ENCODE measurements at places on chromosomes 11 and 22.

GRCh38 chr11:62004473-62004872 lies 37.0 kb upstream of the FTH1 start:
- DNase-seq: peak; percentile 67

DNA sequence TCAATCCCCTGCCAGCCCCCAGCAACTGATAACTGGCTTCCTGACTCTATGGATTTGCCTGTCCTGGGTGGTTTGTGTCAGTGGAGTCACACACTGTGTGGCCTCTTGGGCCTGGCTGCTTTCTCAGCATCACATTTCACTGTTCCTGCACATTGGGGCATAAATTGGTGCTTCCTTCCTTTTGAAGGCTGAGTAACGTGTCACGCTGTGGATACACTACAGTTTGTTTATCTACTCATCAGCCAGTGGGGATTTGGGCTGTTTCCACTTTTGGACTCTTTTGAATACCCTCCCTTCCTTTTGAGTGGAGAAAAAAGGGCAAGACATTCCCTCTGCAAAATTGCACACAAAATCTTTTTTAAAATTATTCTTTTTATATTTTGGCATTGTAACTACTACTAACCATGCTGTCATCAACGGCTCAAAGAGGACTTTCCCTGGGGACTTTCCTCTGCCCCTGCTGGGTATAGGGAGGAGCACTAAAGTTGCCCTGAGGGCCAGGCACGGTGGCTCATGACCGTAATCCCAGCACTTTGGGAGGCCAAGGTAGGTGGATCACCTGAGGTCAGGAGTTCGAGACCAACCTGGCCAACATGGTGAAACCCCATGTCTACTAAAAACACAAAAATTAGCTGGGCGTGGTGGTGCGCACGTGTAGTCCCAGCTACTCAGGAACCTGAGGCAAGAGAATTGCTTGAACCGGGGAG lies 7.8 kb upstream of the CELSR1 start:
- no peak for DNase-seq

DNA sequence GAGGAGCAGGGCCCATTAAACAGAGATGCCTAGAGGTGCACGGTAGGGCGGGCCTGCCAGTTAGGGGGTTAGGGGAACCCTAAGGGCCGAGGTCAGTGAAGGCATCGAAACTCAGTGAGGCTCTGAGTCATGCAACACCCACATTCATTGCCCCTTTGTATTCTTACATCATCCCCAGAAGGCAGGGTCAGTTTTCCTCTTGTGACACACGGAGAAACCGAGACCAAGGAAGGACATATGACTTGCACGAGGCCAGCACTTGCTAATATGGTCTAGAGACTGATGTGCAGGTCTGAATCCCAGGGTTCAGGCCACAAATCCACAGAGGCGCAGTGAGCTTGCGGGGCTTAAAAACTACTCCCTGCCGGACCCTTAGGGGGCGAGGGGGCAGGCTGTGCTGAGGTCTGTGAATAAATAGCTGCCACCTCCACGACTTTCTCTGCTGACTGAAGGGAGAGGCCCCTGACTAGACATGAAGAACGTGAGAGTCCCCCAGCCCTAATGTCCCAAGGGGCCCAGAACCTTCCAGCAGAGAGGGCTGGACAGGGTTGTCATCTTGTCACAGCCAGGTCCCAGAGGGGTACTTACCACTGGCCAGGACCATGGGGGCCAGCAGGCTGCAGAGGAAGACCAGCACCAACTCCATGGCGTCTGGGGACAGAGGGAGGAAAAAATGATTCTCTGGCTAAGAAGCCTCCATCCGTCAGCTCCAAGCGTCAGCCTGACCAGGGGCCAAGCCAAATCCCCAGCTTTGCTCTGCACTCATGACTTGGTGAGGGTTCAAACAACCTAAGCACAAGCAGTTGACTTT lies 17.8 kb upstream of the FXYD2 start:
- DNase-seq: no peak

DNA sequence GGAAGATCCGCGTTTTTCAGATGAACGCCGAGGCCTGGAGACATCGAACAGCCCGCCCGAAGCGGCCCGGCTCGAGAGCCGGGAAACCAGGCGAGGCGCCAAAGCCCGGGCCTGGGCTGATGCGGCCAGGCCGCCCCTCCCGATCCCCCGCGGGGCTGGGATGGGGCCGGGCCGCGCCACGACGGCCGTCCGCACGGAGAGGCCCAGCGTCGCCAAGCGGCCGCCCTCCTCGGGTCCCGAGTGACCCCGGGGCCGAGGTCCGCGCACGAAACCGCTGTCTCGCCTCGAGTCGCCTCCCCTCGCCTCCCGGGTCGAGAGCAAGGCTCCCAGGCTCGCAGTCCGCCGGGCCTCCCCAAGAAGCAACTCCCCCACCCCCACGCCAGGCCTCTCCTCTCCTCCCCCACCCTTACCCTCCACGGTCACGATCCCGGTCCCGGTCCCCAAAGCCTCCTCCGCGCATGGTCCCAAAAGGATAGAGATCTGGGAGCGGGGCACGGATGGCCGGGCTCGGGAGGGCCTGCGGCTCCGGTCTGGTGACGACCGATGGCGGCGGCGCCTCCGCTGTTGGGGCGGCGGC lies 482 bp downstream of the DDX17 start:
- DNase-seq: peak; percentile 44

DNA sequence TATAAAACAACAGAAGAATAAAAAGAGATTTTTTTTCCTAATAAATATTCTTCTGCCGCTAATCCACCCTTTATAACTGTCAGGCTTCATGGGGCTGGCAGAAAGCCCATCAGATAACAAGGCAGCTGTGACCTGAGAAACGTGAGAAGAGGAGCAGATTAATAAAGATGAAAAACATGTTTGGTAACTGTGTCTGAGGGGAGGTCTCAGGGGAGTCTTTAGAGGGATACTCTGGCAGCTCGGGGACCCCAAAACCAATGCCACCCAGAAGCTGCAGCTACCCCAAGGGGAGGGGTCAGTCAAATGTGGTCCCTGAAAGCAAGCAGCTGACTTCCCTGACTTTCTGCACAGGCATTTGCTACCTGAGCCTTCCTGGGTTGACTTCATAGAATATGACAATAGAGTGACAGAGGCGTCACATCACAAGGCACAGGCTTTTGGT lies 48.4 kb upstream of the POU2AF1 start:
- peak; percentile 8 for DNase-seq

DNA sequence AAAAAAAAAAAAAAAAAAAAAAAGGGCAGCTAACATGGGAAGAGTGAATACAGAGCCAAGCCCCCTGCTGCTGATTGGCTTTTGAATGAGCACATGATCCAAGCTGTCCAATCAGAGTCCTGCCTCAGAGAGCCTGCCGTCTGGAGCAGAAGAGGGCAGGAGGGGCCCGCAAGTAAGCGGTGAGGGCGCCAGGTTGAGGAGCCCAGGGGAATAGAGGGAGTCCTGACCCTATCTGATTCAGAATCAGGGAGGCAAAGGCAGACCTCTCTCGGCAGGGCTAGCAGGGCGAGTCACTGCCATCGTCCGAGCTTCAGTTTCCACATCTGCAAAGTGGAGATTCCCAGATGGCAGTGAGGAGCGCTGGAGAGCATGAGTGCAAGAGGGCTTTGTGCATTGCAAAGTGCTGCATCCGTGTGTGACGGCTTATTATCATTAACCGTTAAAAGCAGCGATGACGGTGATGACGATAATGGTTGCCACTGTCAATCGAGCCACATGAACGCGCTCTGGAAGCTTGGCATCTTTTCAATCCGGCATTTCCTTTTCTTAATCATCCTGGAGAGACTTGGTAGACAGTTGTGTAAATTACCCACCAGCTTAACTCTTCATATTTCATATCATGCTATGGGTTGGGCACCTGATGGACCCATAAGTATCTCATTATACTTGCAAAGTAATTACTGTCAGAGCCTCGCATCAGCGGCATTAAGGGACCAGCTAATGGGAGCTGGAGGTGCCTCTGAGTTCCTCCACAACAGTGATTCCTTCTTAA lies 68.6 kb upstream of the ATXN10 start:
- DNase-seq: peak; percentile 87

DNA sequence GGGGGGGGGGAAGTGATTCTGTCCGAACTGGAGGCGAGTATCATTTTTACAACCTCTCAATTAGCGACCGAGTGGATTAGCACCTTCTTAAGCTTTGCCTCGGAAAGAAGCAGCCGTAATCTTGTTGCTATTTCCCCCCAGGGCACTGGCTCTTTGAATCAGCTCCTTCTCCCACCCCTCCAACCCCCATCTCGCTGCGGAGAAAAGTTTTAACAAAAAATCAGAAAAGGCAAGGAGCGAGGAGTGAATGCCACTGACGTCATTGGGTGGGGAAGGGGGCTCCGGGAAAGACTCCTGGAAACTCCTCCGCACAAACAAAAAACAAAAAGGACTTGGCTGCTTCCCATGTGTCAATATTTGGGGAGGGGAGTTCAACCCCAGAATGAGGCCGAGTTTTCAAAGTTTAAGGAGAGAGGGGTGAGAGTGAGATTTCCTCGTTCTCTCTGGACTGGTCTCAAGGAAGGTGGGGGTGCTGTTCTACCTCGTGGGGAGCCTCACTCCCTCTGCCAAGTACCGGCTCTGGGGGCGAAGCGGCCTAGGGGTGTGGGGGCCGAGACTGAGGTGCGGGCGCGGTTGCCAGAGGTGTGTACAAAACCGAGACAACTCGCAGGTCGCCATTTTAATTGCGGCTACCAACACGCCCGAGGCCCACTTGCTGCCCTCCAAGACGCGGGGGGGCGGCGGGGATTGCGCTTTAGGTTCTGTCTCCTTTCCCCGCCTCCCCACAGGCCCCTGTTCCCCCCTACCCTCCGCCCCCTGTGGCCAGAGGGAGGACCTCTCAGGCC lies 2.5 kb upstream of the PAX6 start:
- no peak for DNase-seq

GRCh38 chr11:34359548-34359891 lies 1.7 kb upstream of the ABTB2 start:
- DNase-seq: no peak

DNA sequence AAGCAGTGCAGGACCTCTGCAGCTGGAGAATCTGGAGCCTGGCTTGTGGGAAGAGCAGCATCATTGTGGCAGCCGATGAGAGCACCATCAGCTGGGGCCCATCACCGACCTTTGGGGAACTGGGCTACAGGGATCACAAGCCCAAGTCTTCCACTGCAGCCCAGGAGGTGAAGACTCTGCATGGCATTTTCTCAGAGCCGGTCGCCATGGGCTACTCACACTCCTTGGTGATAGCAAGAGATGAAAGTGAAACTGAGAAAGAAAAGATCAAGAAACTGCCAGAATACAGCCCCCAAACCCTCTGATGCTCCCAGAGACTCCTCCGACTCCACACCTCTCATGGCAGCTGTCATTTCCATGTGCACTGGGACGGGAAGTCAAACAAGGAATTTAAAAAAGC lies 35.6 kb downstream of the ASRGL1 start:
- no peak for DNase-seq

DNA sequence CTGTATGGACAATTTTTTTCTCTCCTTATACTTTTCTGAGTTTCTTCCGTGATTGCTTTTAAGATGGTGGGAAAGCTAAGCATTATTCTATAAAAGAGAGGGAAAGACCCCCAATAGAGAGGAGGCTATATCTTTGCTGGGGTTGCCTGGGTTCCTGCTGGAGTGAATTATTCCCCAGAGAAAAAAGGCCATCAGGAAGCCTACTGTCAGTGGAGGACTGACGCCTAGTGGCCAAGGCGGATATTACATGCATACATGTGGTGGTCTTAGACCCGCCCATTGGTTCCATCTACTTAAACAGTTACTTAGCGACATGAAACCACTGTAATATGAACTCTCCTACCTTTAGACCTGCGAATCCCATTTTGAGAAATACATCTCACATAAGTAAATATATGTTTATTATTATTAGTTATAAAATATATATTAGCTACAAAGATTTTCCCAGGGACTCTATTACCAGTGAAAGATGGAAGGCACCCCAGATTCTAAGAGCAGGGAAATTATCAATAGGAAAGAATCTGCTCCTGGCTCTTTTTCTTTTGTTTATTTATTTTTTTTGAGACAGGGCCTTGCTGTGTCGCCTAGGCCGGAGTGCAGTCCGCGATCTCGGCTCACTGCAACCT lies 15.7 kb upstream of the PGA3 start:
- DNase-seq: peak; percentile 73

DNA sequence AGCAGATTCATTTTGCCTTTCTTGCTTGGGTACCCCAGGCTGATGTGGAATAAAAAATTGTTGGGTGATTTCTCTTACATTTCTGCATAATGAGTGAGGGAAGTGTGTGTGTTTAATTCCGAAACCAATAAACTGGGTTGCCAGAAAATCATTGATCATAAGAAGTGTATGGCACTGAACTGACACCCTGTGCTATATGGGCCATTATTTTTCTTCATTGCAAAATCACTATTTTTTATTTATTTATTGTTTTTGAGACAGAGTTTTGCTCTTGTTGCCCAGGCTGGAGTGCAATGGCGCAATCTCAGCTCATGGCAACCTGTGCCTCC lies 14.6 kb upstream of the HIKESHI start:
- DNase-seq: no peak

- no peak for DNase-seq
Measured at GRCh38 chr11:68266121-68266891, 5.5 kb downstream of the C11orf24 start.

DNA sequence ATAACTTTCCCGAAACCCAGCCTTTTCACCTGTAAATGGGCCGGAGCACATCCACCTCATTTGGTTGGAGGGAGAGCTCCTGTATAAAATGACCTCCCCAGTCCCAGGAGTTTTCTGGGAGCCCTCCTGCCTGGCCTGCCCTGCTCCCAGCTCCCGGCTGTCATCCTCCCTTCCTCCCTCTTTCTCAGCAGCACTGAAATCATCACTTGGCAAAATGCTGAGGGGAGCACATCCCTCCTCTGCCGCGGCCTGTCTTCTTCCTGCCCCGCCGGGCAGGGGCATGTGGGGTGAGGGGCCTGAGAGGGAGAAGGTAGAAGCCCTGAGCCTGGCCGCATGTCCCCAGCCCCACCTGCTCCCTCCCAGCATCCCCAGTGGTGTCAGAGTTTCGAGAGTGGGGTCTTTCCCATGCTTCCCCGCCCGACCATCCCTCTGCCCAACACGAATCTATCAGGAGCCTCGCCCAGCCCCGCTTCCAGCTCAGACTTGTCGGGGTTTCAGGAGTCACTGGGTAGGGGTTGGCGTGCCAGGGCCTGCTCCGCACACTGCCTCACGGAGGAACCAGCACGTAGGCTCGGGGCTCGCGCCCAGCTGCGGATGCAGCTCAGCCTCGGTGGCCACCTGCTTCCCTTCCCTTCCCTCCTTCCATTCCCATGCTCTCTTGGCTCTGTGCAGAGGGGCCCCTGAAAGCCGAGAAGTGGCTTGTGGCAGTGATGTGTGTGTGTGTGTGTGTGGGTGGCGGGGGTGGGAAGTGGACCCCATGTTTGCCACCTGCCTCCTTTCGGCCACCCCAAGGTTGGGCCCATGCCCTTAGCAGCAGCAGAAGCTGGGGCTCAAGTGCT lies 37.1 kb downstream of the NECTIN1 start:
- no peak for DNase-seq

DNA sequence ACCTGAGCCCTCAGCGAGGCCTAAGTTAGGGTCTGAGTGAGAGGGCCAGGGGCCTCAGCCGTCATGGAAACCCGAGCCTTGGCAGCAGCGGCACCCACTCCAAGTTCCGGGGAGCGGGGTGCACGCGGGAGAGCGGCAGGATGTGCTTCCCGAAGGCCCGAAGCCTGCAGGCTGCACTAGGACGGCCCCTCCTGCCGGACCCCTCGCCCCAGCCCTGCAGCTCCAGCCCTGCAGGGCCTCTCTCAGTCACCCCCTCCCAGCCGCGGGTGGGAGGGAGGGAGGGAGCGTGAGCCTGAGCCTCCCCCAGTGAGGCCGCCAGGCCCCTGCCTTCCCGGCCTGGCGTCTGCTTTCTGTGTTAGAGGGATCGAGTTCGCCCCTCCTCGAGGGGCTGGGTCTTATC lies 22.6 kb downstream of the MRPL23 start:
- no peak for DNase-seq
